ENCODE measurements at places on chromosomes 11 and 22. TPM values are rescaled to one million over a fixed set of nuclear protein-coding genes. Genes with fewer than 3 reads are reported as not detected.

GRCh38 chr11:65047581-65048422 is 6.8 kb downstream of the SAC3D1 start:
- H3K4me1 ChIP-seq, result peaks cover 10% of the 10 kb centered on the region
- no peak for DNase-seq
- peaks cover 29% of the 10 kb centered on the region for H3K36me3 ChIP-seq
- H3K4me3 ChIP-seq, result no peak overlapping the region
- H3K27ac ChIP-seq, result no peak overlapping the region

- no peaks in the 10 kb centered on the region for H3K4me1 ChIP-seq
- H3K36me3 ChIP-seq, result no peaks in the 10 kb centered on the region
- DNase-seq, result no peak
Measured at GRCh38 chr11:91921974-91922373, 302.6 kb upstream of the FAT3 start.

DNA sequence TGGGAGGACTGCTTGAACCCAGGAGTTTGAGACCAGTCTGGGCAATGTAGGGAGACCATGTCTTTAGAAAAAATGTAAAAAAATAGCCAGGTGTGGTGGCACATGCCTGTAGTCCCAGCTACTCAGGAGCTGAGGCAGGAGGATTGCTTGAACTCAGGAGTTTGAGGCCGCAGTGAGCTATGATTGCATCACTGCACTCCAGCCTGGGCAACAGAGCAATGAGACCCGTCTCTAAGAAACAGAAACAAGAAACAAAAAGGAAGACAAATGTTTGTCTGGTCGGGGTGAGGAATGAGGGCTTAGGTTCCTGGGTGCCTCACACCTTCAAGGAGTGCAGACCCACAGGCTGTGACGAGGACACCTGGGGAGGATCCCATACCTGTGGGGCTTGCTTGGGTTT is 191.9 kb downstream of the CEP164 start:
- no peak overlapping the region for H3K4me3 ChIP-seq
- H3K27ac ChIP-seq, result no peak overlapping the region
- H3K27me3 ChIP-seq, result no peaks in the 10 kb centered on the region
- no peaks in the 10 kb centered on the region for H3K36me3 ChIP-seq

MRGPRE gene
- not detected for total RNA-seq

GRCh38 chr11:62001450-62002191 is 34.2 kb upstream of the FTH1 start:
- H3K4me1 ChIP-seq, result no peaks in the 10 kb centered on the region
- no peaks in the 10 kb centered on the region for H3K27me3 ChIP-seq
- H3K27ac ChIP-seq, result no peak overlapping the region

OR52A1 gene
- not detected for total RNA-seq

OR52I2 gene
- total RNA-seq, result 0.09 TPM

Data from thymus (tissue), 14 donors.